NCI-H1417 treated with DMSO at 0.1 percent for 48 hours (cell line): ENCODE measurements at places on chromosomes 4 and X.

DNA sequence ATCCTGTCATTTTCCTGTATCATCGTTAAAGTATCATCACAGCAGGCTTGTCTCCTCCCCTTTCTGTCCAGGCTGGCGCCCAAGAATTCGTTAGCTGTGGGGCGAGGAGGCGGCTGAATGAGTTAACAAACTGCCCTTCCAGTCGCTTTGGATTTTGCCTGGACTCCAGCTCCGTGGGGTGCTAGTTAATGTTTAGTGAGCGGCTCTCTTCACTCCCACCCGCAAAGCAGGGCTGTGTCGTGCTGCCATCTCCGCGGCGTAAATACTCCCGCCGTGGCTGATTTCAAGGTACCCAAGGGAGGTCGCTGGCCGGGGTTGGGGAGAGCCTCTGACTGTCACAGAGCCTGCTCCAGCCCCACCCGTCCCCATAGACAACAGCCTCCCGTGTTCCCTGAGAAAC is 44.9 kb upstream of the SPRY1 start:
- DNase-seq: no peak

DNA sequence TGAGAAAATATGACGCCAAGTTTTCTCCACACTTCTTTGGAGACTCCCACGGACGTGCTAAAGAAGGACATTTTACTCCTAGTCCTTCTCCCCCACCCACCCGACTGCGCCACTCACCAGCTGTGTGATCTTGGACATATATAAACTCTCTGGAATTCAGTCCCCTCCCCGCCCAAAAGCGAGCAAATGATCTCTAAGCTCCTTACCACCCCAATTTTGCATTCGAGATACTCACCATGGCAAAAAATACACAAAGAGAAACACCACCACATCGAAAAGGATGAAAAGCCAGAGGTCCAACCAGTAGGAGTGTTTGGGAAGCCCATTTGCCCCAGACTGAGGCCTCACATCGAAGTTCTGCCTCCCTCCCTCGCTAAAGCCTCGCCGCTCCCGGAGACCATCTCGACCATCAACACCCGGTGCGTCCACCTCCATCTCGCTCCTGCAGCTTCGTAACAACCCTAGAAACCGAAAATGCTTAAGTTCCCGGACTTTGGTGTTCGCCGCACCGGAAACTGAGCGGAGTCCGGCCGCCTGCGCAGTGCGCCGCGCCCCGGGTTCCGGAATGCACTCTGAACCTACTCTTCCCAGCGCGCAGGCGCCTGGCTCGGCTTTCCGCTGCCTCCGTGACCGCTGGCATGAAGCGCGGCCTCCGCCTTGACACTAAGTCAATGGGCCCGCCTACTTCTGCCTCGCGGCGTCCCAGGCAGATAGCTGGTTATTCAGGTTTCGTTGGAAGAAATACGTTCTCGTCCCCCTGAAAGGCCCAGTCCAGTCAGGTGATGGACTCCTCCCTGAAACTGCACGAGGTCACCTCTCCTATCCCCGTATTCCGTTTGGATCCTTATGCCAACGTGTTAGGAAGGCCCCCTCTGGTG is 21.6 kb downstream of the FABP2 start:
- no peak for DNase-seq

DNA sequence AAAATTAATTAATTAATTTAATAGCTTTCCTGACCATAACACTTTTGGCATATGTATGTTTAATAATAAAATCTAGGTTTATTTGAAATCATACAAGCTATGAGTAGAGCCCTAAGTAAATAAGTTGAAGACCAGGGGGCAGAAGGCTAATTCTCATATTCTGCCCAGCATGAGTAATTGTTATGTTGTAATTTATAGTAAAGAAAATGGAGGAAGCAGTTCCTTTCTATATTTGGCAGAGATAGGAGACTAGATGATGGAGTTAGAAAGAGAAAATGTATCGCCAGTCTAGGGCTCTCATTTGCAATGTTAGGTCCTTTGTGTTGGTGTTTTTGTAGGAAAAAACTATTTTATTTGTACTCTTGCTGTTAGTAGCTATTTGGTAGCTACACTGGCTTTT is 89.1 kb downstream of the FNIP2 start:
- no peak for DNase-seq

- peak; percentile 50 for DNase-seq
These were observed 42.5 kb downstream of the TFDP3 start for GRCh38 chrX:133175605-133176004.

GRCh38 chr4:148289740-148290139 is 152.5 kb downstream of the NR3C2 start:
- no peak for DNase-seq

- no peak for DNase-seq
These were observed 89.5 kb downstream of the TASL start for GRCh38 chrX:30488092-30488491.

DNA sequence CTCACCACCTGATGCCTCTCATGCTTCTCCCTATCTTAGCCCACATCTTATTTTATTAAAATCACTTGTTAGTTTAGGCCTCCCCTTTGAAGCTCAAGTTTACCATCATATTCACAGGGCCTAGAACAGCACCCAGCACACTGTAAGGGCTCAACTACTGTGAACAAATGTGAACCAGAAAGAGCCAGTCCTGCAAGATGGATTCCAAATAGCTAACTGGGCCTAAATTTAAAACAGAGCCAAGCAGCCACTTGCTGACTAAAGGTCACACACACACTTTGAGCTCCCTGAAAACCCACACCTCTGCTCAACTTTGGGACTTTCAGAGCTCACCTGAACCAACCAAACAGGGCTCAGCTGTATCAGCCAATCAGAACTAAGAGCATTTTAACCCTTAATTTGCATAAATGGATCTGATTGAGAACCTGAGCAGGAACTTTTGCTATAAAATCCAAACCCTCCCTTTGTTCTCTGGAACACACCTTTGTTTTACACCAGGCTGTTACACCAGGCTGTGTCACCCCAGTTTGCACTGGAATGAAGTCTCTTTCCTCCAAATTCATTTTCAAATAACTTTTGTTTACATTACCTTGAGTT is 62.1 kb upstream of the EXOC1L start:
- DNase-seq: no peak

GRCh38 chr4:20359692-20360091 is 108.0 kb downstream of the SLIT2 start:
- no peak for DNase-seq

- DNase-seq: no peak
These were observed 39.2 kb downstream of the POLA1 start for GRCh38 chrX:24732766-24733500.

GRCh38 chr4:987624-988513 is 1.0 kb downstream of the IDUA start:
- DNase-seq: no peak

DNA sequence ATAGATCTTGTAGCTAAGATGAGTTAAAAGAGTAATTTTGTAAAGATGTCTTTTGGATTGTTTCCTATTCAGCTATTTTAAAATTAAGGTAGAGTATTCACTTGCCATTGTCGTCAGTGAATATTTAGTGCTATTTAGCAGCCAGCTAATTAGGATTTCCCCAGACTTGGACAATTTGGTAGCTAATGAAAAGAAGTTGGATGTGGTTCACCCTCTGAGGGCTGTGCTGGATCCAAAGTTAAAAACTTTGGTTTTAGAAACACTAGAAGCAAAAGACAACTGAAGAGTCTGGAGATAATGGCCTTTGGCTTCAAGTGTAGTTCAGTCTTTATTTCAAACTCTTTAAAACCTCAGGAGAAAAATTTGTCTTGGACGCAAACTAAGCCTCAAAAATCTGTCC is 41.3 kb downstream of the ATG4A start:
- no peak for DNase-seq

GRCh38 chr4:37661772-37662171 is 24.4 kb downstream of the RELL1 start:
- DNase-seq: no peak

- DNase-seq: no peak
These were observed 10.7 kb downstream of the SGMS2 start for GRCh38 chr4:107835406-107835805.

GRCh38 chr4:1726146-1726934 is 5.0 kb downstream of the TACC3 start:
- no peak for DNase-seq

GRCh38 chr4:20552004-20552403 is 148.3 kb upstream of the PACRGL start:
- DNase-seq: no peak

GRCh38 chr4:20403290-20403689 is 151.6 kb downstream of the SLIT2 start:
- no peak for DNase-seq

DNA sequence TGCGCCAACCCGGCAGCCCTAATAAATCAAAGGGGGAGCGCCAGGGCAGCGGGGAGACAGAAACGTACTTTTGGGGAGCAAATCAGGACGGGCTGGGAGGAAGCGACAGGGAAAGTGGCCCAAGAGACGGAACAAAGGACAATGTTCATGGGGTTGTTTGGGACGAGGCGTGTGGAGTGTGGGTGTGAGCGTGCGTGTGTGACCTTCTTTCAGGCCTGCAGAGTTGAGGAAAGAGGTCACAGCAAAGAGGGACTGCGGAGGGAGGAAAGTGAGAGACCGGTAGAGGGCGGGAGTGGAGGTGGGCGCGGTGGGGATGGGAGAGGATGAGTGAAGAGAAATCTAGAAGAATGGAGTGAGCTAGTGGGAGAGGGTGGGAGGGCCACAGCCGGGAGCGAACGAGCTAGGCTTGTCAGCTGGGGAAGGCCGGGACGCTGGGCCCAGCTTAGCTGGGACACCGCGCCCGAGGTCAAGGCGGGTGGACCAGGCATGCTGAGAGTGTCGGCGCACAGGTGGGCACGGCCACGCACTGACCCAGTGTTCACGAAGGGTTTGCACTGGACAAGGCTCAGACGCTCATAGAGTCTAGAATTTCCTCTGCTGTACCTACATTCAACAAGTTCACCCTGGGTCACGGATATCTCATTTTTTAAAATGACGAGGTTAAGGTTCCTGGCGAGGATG is 14.7 kb upstream of the PITX2 start:
- no peak for DNase-seq

- no peak for DNase-seq
These were observed 75.9 kb downstream of the SHISA3 start for GRCh38 chr4:42473071-42473684.

DNA sequence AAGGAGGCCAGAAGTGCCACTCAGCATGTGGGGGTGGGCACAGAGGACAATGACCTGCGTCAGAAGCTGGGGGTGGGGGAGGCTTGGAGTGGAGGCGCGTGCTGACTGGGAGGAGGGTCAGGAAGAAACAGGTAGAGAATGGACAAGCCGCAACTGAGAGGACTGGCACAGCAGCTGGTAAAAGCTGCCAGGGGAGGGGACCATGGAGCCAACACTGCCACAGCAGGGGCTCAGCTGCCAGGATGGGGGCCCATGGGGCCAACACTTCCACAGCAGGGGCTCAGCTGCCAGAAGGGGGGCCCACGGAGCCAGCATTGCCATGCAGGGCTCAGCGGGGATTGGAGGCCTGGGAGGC is 19.1 kb downstream of the RNF212 start:
- no peak for DNase-seq

- no peak for DNase-seq
These were observed 101.3 kb downstream of the PALLD start for GRCh38 chr4:168598191-168598590.

DNA sequence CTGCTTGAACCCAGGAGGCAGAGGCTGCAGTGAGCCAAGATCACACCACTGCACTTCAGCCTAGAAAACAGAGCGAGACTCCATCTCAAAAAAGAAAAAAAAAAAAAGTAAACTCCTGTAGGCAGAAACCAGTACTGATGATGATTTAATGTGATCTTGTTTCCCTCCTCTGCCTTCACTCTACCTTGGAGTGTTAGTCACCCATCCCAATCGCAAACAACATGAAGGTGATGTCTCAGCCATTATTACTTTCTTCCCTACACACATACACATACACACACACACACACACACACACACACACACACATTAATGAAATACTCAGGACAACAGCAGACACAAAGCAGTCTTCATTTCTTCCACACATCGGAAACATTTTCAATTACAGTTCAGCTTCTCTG is 15.6 kb downstream of the XKRX start:
- no peak for DNase-seq

- no peak for DNase-seq
These were observed 51.9 kb downstream of the ZFYVE28 start for GRCh38 chr4:2366252-2367192.

GRCh38 chrX:30864383-30864785 is 24.7 kb downstream of the TAB3 start:
- no peak for DNase-seq

DNA sequence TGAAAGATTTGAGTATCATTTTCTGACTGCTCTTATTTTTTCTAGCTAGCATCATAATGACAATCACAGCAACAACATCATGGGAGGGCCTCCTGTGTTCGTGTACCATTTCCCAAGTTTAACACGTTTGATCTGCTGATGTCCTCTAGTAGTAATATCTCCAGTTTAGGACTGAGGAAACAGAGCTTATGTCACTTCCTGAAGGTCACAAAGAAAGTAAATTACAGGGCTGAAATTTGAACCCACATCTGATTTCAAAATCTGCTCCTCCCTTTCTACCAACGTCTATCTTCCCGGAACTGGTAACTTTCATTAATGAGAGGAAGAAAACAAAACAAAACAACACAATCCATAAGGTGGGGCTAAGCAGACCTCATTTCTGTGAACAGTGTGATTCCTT is 302.7 kb downstream of the PACRGL start:
- no peak for DNase-seq

GRCh38 chr4:97252615-97253154 is 890.6 kb downstream of the STPG2 start:
- no peak for DNase-seq

DNA sequence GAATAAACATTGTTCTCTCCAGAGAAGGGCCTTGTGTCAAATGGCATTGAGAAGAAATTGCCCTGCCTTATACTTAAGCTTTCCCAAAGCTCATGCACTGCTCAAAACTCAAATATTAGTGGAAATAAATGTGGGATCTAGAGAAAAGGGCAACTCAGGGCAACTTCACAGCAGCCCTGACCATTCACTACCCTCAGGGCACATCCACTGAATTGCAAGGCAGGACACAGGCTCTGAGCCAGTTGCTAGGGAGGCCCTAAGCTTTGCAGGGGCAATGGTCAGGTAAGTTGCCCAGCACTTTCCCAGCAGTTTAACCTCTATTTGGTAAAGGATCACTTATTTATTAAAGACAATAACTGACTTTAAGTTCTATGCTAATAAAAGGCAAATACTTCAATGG is 255.3 kb upstream of the TEX13A start:
- DNase-seq: no peak

GRCh38 chr4:101191302-101192098 is 155.8 kb downstream of the PPP3CA start:
- DNase-seq: no peak
